ENCODE measurements at places on chromosomes 13 and 19.
A peak's percentile ranks its signal among the peaks of the same experiment; 100 is the strongest.

DNA sequence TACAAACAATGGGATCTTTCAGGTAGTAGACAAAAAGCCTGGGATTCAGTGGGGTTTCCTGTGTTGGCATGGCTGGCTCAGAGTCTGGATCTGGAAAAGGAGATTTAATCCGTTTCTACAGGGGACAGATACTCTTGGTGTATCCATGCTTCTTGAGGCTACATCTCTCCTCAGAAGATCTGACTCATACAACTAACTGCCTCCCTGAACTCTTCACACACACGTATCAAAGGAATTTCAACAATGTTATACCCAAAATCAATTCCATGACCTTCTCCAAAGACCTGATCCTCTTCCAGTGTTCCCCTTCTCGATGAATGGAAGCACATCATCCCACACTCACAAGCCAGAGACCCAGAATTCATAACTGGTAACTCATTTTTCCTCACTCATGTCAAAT is 435.3 kb upstream of the NBEA start:
- DNase-seq: no peak

- DNase-seq: no peak
Measured at GRCh38 chr13:50126993-50127725, 111.9 kb downstream of the KCNRG start.

GRCh38 chr13:102208347-102208746 is 193.5 kb downstream of the FGF14 start:
- DNase-seq: no peak

DNA sequence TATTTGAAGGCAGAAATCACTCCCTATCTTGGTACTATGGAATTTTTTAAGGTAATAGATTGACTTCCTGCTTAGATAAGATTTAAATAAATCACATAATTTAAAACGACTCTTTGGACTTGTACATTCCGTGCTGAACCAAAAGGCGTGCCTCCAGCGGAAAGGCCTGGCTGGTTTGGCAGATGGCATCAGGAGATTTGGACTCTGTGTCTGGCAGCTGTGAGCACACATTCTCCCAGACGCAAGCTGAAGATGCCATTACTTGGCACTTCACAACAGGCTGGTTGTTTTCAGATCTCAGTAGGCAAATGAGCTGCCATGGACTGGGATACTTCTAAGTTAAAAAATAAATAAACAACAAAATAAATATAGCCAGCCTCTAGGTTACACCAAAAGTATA is 104.5 kb upstream of the SLC15A1 start:
- no peak for DNase-seq

DNA sequence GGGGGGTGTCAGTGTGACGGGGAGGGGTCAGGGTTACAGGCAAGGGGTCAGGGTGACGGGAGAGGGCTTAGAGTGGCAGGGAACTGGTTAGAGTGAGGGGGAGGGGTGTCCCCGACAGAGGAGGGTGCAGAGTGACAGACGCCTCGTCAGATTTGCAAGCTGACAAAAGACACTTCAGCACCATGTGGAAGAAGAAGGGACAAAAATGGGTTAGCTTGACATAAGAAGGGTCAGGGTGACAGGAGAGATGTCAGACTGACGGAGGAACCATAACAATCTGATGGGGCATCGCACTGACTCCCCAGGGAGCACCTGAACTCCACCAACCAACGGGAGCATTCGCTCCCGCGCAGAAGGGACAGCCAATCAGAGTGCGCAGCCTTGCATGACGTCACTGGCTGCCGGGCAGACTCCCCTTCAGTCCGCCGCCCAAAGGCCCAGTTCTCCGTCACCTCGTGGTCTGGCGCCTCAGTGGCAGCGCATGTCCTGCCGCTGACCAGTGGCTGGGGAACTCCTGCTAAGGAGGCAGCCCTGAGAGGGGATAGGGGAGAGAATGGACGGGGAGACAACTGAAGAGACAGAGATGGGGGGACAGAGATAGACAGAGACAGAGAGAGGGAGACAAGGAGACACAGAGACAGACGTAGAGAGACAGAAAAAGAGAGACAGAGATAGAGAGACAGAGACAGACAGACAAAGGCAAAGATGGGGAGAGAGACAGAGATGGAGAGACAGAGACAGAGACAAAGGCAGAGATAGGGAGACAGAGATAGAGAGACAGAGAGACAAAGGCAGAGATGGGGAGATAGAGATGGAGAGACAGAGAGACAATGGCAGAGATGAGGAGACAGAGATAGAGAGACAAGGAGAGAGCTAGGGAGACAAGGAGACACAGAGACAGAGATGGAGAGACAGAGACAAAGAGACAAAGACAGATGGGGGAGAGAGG is 30.2 kb downstream of the C19orf81 start:
- DNase-seq: no peak

DNA sequence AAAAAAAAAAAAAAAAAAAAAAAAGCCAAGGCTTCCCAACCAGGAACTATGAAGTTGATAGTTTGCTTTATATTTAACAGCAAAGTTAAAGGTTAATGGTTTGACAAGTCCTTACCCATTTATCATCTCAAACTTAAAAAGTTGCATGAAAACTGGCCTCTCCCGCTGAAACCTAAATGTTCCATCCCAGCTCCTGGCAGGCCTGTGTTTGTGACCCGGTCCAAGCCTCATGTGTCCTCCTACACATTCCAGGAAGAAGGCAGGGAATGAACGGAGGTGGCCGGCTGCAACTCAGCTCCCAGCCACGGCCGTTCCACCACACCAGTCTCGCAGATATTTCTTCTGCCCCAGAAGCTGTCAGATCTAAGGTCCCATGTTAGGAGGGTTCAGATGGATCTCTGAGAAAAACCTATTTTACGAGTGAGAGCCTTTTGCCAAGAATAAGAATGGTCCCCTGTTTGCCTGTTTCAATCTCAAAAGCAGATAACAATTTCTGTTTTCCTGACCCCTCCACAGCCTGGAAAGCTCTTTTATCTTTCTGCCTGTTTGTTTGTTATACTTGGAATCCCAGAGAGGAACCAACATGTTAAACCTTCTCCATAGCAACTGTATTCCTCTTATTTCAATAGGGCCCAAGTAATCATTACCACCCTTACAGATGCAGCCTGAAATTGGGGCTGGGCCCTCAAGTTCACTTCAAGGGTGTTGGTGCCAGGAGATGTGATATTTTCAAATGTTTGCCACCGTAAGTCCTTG is 56.5 kb downstream of the KCTD12 start:
- DNase-seq: no peak

GRCh38 chr19:2054763-2055162 is 3.7 kb upstream of the MKNK2 start:
- DNase-seq: no peak

GRCh38 chr19:30254158-30254557 is 118.0 kb upstream of the ZNF536 start:
- no peak for DNase-seq

GRCh38 chr19:46692918-46693722 is 23.8 kb downstream of the PRKD2 start:
- DNase-seq: no peak

DNA sequence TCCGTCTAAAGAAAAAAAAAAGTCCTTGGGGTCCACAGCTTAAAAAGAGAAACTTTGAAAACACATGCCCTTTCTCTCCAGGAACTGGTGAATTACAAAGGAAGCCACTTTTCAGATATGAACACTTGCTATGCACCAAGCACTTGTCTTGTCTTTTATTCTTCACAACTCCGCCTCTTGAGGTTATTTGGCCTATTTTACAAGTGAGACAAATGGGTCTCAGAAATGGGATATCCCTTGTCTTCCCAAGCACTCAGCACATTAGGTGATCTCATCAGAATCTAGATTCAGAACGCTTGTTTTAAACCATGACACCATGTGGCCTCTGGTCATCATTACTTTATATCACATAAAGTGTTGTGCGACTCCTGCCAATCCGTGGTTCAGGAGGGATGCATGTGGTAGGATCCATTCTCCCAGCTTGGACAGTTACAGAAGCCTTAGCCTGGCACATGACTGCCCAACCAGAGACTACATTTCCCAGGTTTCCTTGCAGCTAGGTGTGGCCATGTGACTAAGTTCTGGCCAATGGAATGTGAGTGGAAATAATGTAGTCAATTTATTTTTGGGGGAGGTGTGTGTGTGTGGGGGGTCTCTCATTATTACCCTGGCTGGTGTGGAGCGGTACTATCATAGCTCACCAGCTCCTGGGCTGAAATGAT is 13.9 kb downstream of the TSKS start:
- no peak for DNase-seq

- no peak for DNase-seq
Measured at GRCh38 chr19:48635263-48635965, 1.8 kb downstream of the DBP start.

- DNase-seq: peak; percentile 48
Measured at GRCh38 chr13:111610081-111610480, 289.6 kb downstream of the TEX29 start.

GRCh38 chr13:100559886-100560285 is 28.7 kb downstream of the GGACT start:
- DNase-seq: no peak

DNA sequence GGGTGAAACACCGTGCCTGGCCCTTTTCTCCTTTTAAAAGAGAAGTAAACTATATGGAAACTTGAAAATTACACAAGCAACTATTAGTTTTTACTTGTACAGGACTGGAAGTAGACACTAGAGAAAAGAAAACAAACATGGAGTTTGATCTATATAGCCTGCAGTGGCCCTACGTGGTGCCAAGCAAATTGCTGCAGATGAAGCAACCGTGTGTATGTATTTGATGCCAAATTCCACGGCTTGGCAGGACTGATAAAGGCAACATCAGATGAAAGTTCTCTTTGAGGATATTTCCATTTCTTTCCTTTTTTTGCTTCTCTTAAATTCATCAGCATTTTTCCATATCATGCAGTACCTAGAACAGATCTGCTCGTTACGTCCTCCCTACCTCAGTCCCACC is 49.8 kb downstream of the ATP8A2 start:
- no peak for DNase-seq

DNA sequence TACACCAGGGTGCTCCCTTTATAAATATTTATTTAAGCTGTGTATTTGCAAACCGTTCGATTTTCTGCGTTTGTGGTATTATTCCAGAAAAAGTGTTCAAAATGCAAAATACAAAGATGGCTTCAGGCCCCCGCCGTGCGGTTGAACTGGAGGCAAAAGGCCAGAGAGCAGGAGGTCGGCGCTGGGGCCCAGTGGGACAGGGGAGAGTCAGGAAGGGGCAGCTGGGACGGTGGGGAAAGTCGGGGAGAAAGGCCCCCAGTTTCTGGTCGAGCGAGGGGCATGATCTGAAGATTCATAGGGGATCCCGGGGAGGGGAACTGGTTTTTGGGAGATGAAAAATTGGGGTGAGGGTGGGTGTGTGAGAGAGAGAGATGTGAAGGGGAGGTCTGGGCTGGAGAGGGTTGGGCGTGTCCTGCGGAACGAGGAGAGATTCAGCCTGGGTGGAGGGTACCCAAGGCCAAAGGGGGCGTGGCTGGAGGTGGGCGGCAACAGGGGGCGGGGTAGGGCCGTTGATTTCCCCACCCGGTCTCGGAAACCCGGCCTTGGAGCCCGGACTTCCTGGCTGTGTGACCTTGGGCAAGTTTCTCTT is 678 bp downstream of the ISOC2 start:
- no peak for DNase-seq

GRCh38 chr13:30864433-30865122 is 41.5 kb upstream of the MEDAG start:
- no peak for DNase-seq

DNA sequence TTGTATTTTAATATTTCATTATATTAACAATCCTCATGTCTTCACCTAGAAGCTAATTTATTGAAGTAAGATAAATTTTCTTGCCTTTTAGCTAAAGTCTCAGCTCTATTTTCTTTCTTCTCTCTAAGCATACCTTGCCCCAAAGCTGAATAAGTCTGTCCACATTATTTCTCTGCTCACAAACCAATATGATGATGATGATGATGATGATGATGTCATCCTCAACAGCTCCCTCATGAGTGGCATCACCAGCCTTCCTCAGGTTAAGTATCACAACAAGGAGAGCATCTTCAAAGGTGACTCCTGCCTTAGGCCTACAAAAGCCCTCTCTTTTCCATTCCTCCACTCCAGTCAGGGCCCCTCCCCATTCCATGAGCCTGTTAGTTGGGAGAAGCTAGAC is 31.9 kb upstream of the ATP12A start:
- DNase-seq: no peak

DNA sequence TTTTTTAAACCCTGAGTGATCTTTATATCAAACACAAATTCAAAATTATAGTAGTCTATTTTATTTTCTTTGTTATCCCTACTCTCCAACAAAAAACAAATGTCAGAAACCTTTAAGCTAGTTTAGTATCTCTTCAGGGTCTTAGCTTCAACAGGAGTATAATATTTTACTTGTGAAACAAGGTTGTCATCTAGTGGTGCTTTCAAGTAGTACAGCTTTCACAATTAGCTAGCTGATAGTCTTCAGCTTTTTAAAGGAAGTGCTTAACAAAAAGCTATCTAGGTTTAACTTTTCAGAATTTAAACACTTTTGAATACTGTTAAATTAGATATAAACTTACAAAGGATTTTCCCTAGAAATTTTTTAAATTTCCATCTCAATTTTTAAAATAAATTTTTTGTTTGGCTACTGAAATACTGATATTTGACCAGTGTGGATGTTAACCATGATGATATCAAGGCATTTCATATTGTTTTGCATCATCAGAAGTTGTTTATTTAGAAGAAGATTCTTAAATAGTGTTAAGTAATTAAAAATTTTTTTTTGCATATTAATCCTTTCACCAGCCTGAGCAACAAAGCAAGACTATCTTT is 34.2 kb downstream of the TDRD3 start:
- DNase-seq: peak; percentile 8

GRCh38 chr19:46324277-46324676 is 22.6 kb upstream of the PPP5C start:
- DNase-seq: no peak

DNA sequence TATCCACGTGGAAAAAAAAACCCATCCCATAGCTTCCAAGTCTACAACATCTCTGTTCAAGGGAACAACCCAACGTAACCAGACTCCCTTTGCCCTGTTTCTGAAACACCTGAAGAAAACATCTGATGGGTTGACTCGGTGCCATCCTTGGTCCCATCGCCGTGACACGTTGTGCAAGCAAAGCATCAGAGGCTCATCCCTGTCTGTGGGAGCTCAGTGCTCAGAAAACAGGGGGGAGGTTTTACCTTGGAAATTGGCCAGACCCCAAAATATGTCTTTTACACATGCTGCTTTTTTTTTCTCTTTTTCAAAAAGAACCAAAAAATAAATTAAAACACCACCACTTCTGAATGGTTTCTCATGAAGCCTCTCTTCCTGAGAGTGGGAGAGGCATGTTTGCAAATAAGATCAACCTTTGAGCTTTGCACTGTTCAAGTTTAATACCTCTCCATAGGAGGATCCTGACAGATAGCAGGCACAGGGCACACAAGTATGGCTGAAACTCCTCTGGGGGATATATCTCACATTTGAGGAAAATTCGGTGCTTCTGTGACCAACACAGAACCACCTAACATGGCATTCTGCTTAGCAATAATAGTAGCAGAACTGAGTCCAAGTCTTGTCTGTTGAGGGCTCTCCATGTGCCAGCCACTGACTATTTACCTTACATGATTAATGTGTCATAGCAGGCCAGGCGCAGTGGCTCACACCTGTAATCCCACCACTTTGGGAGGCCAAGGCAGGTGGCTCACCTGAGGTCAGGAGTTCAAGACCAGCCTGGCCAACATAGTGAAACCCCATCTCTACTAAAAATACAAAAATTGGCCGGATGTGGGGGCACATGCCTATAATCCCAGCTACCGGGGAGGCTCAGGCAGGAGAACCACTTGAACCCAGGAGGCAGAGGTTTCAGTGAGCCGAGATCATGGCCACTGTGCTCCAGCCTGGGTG is 7.0 kb upstream of the PVR start:
- DNase-seq: no peak
